ENCODE measurements at places on chromosomes 5 and 9. TPM values are rescaled to one million over a fixed set of nuclear protein-coding genes. Genes with fewer than 3 reads are reported as not detected.

DNA sequence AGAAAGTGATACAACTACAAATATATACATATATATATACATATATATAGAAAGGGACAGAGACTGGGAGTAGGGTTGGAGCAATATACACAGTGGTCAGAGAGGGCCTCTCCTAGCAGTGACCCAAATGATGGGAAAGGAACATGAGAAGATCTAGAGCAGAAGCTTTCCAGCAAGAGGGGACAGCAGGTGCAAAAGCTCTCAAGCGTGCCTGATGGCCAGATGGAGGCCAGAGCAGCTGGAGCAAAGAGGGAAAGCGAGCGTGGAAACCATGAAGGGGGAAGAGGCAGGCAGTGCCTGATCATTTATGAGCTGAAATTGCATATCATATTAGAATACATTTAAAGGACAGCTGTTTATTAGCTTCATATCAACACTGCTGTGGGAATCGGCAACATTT, 7.6 kb upstream of the GRPEL2 start:
- no peak for DNase-seq

- DNase-seq: peak; percentile 43
Observed at GRCh38 chr5:113112435-113112834, 135.8 kb downstream of the DCP2 start.

- no peak for DNase-seq
Observed at GRCh38 chr5:157476702-157477408, 16.8 kb downstream of the NIPAL4 start.

GRCh38 chr9:127644943-127645342, 32.9 kb downstream of the STXBP1 start:
- DNase-seq: no peak

- no peak for DNase-seq
Observed at GRCh38 chr5:55551358-55551757, 16.6 kb upstream of the PLPP1 start.

GRCh38 chr5:97142521-97143254, at the start of gene LIX1:
TSS of gene LIX1 (minus strand) at chr5:97142611. CDS start at chr5:97142576, 35 bp downstream.
- DNase-seq: no peak

DNA sequence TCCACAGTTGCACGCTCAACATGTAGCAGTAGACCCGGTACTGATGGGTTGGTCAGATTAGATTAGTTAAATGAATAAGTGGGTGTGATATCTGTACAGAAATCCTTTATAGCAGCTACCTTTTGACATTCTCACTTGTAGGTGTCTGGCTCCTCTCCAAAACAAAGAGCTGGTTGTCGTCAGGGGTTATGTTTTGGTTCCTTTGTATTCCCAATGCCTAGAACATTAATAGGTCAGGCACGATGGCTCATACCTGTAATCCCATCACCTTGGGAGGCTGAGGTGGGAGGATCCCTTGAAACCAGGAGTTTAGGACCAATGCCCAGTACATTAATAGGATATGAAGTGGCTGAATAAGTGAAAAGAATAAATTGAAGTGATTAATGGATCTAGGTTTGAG, 182.1 kb downstream of the SNCAIP start:
- no peak for DNase-seq

DNA sequence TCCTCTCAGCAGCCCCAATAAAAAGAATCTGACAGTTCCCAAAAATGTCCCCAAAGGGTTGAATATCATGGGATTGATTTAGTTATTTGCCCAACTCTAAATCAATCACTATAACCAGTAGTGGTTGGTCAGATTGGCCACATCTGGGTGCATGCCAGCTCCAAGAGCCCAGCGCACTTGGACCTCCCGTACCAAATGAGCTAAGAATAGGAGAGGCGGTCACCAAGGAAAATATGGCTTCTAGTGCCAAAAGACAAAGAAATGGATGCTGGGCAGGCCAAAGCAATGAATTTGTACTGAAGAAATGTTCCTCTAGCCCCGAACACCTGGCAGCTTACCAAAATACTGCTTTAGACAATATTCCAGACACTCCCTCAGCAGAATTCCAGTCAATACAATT, 80.3 kb downstream of the RCL1 start:
- no peak for DNase-seq

Gene INSL4
- polyA plus RNA-seq: not detected

Gene PKD2L2
- polyA plus RNA-seq: 0.18 TPM

Gene LCN10
- polyA plus RNA-seq: 14.7 TPM
